ENCODE measurements at places on chromosomes 7 and 10.

- no peak for DNase-seq
These were observed 128.1 kb upstream of the NANOS1 start for GRCh38 chr10:118901380-118901779.

DNA sequence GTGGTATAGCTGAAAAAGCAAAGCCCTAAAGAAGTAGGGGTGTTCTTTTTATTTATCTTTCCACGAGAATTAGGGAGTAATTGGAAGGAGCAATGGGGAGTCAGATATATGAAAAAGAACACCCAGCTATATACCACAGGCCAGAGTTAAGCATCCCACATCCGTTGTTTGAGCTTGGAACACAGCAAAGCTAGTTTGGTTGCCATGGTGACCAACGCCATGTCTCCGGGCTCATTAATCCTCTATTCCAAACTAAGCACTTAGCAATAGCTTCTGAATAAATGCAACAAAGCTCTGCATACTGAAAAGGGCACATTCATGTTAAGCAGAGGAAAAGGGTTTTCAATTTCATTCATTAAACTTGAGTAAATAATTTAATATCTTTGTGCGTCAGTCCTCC is 23.5 kb downstream of the ASB4 start:
- DNase-seq, result peak; percentile 83

DNA sequence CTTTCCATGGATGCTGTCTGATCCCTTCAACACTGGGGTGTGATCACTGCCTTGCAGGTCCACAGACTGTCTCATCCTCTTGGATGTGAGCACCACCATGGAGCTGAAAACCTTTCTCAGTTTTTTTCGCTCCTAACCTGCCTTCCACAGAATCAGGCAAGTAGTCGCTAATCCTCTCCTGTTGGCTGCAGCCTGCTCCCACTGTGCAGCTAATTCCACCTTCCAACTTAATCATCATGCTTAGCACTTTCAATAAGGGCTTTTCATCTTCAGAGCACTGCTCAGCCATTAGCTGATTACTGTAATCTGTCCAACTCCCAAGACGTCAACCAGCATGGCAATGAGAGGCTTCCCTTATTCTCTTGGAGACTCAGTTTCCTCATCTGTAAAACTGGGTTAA is 15.1 kb upstream of the CDH23 start:
- peak; percentile 20 for DNase-seq

- no peak for DNase-seq
These were observed 44.8 kb downstream of the PRKCQ start for GRCh38 chr10:6535156-6535764.

DNA sequence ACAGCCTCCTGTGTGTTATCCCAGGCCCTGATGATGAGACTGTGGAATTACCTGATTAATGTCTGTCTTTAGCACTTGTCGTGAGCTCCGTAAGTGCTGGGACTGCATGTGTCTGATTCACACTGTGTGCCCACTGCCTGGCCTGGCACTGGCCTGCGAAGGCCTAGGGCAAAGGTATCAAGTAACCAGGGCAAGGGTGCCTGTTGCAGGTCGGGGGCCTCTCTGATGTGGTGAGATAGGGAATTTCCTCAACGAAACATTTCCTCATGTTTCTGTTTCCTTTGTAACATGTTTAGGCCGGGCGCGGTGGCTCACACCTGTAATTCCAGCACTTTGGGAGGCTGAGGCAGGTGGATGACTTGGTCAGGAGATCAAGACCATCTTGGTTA is 50.4 kb downstream of the LHPP start:
- DNase-seq, result no peak

DNA sequence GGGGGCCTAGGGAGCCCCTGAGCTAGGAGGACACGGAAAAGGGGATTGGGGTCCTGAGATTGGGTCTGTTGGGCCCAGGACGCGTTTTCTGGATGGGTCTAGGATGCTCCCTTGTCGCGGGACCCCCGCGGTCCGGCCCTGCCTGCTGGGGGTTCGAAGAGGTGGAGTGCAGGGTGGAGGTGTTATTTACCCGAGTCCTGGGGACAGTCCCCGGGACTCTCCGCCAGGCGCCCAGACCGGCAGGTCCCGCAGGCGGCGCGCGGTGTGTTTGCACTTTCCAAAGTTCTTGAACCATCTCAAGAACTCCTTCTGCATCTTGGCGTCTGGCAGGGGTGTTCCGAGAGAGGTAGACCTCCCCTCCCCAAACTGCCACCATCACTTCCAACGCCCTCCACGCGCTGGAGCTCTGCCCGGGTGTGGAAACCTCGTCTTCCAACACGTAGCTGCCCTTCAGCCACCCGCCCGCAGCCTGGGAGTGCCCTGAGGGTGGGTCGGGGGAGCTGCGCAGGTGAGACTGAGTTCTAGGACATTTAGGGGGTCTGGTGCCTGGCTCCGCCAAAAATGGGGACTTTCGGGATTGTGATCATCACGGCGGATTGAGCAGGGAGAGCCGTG is 569 bp downstream of the CAV1 start:
- DNase-seq, result no peak

GRCh38 chr10:20147684-20148083 is 331.5 kb downstream of the PLXDC2 start:
- no peak for DNase-seq

- DNase-seq, result no peak
These were observed 205.6 kb downstream of the AUTS2 start for GRCh38 chr7:69803699-69804516.

DNA sequence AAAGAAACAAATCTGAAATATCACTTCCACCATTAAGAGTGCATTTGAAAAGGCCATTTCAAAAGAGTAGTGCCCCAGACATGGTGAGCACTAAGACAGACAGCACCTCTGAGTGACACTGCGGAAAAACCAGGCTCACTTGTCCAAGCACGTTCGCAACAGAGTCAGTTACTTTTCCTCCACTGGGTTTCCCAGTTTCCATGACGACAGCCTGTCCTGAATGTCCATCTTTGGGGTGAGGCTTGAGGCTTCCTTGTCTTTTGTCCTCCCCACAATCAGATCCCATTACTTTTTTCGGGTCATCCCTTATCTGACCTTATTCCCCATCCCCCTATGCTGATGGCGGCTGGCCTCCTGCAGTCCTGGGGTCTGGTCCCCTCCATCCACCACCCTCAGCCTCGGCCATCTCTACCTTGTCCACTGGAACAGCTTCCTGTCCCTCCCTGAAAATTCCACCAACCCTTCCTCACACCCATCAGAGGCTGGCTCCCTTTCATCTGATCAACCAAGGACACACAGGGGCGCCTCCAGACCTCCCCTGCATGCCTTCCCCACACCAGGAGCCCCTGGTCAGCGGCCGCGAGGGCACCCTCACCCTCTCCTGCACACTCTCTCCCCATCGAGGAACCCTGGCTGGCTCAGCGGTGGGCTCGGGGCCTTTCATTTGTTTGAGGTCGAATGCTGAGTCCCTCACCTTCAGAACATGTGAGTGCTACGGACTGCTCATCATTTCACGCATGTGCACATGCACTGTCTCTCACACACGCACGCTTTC is 363.6 kb downstream of the DNAJB6 start:
- DNase-seq, result no peak

DNA sequence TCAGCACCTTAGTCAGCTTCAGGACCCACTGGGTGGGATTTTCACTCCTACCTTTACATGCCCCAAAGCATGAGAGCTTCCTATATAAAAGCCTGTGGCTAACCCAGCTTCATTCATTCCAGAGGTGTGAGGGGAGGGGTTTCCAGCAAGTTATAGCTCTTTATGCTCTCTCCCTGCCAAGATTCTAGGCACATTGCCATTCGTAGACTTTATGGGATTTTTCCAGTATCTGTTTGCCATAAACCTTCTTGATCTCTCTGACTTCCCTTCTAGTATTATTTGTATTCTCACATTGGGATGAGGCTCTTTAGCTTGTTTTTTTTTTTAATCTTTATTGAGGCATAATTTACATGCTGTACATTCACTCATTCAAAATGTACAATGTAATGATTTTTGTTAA is 67.5 kb downstream of the POU6F2 start:
- DNase-seq, result no peak

- no peak for DNase-seq
These were observed 171.9 kb downstream of the ARHGAP12 start for GRCh38 chr10:31756729-31757110.

DNA sequence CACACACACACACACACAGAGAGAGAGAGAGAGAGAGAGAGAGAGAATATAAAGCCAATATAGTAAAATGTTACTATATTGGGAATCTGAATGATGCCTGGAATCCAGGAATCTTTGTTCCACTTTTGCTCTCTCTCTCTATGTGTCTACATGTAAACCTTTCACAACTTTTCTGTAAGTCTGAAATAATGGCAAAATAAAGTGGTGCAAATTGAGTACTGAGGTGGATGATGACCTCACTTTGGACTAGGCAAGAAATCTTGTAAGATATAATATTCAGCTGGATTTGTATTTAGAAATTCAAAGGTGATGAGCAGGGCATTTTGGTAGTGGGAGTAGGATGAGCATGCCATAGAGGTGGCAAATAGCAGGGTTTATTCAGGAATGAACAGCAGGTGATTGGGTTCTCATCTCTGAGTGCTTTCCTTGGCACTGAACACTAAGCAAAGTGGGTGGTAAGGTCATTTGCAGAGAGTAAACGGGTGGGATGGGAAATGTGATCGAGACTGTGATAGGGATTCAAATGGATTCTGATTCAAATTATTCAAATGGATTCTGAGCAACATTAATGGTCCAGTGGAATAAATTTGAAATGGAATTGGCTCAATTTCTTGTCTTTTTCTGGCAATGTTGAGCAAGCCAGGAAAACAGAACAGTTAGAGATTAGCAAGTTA is 9.7 kb upstream of the ANLN start:
- no peak for DNase-seq

GRCh38 chr10:101817337-101818118 is 716 bp downstream of the OGA start:
- peak; percentile 91 for DNase-seq

DNA sequence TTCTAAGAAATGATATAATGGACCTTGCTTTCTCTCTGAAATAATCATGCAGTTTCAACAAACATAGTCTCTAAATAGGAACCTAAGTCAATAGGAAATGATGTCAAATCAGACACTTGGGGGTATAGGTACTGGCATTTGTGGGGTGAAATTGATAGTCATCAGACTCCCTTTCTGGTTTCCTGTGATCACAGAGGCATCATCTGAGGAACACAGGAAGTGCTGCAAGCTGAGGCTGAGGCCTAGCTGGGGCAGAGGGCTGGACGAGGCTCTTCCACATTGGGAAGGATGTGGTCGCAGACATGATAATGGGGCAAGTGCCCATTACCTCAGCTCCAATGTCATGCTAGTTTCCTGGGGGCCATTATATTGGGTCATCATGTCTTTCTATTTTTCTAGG is 33.5 kb upstream of the TARP start:
- no peak for DNase-seq

DNA sequence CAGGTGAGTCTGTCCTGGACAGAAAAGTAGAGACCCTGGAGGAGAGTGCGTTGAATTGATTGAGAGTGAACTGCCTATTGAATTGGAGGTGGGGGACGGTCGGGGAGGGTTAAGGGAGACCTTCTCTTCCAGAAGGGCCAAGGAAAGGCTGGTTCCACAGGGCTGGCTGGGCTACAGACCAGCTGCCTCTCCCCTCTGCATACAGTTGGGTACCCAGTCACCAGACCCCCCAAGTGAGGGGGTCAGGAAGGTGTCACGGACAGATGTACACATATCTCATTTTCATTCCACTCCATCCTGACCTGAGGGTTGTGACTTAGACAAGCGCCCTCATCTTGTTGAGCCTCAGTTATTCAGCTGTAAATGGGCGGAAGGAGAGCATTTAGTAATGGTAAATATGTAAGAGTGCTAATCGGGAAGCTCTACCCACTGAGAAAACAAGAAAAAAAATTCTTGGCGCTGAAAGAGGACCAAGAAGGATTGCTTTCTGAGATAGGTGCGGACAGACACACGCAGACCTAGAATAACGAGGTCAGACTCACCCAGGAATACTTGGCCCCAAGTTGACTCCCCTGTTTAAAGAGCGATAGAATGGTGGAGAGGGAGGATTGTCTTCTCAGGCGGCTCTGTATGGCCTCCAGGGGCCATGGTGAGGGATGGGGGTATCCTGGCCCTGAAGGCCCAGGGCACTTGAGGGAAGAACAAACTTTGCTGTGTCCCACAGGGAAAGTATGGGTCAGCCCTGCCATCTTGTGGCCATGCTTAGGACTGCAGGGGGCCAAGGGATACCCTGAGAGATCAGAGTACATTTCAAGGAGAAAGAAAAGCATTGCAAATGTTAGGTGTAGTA is 7.2 kb upstream of the MBL2 start:
- DNase-seq, result no peak

DNA sequence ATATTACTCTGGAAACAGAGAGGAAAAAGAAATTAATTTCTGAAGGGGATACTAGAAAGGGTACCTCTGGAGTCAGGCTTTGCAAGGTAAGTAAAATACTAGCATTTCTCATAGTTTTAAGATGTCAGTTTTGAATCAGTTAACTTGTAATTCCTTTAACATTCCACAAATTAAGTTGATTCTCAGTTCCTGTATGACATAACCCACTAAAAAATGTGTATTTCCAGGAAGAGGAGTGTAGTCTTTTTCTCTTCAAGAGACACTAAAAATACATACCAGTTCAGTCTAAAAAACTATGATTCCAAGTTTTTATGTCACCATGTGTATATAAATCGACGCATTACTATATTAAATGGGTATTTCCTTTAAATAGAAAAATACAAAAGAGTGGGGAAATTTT is 113.2 kb downstream of the CDK6 start:
- no peak for DNase-seq

DNA sequence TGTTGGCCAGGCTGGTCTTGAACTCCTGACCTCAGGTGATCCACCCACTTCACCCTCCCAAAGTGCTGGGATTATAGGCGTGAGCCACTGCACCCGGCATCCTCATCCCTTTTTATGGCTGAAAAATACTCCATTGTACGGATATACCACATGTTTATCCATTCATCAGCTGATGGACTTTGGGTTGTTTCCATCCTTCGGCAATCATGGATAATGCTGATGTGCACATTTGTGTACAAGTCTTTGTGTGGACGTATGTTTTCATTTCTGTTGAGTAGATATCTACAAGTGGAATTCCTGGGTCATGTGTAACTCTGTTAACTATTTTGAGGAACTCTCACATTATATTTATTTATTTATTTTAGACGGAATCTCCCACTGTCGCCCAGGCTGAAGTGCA is 5.7 kb upstream of the UCMA start:
- no peak for DNase-seq

- DNase-seq, result no peak
These were observed 4.5 kb downstream of the TNS3 start for GRCh38 chr7:47577321-47577919.

DNA sequence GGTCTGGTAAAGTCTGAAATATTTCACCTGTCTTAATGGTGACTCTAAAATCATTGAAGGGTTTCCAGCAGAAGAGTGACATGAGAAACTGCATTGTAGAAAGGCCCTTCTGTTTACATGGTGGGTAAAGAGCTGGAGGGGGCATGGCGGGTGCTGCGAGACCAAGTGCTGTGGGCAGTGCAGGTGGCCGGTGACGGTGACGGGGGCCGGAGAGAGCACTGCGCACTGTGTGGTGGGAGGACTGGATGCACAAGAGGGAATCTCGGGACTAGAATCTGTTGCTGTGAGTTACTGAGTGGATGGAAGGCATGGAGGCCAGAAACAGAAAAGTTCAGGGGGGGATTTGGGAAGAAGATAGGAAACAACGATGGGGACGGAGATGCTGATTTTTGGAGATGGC is 218.7 kb downstream of the USP6NL start:
- no peak for DNase-seq

- DNase-seq, result no peak
These were observed 7.6 kb downstream of the HACD1 start for GRCh38 chr10:17609523-17610079.

- DNase-seq, result no peak
These were observed 14.2 kb downstream of the ZNF92 start for GRCh38 chr7:65387891-65388290.
